AG04450 (cell line): ENCODE measurements at places on chromosomes 4 and X. TPM values are rescaled to one million over a fixed set of nuclear protein-coding genes. Genes with fewer than 3 reads are reported as not detected.

GRCh38 chrX:129808158-129808828 lies 28.5 kb downstream of the SASH3 start:
- DNase-seq, result no peak

DNA sequence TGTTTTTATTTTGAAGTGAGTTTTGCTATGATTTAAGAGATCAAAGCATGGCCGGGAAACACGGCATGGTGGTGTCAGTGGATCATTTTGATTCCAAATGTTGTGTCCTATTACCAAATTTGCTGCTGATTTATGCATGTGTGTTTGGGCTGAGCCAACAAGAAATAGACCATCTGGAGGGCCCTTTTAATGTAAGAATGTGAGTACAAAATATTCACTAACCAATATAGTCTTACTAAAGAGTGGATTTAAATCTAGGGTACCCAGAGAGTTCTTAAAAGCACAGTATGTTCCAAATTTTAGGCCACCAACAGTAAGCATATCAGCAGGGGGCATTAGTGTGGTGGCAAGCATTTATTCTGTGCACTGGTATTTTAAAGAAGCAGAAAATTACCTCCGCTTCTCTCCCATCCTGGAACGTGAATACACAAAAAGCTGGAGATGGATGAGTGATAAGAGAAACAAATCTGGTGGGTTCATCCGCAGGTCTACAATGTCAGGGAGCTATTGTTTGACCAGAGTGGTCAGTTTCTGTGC lies 444.4 kb upstream of the IGFBP7 start:
- DNase-seq, result no peak

- DNase-seq, result no peak
These were observed 68.4 kb downstream of the ARHGEF38 start for GRCh38 chr4:105620640-105621323.

DNA sequence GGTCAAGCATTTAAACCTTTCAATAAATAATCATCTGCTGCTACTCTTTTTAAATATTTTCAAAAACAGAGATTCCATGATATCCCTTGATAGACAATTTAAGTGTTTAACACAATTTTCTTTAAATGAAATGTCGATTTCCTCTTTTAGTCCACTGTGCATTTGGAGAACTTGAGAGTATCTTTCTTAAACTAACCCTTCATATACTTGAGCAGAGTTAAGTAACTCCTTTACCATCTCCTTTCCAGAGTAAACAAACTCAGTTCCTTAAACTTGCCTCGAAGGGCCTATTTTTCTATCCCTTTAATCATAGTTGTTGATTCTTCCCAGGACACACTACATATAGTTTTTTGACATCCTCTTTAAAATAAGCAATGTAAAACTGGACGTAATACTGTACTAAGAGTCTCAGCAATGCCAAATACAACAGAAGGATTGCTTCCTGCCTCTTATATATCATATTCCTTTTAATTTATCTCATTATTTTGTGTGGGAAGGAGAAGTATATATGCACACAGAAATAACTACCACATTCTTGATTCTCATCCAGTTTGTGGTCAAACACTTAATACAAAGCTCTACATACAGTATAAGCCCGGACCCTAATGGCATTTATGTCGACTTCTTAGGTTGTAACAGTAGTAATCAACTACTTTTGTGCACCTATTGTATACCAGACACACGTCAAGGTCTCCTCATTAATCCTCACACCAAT lies 22.8 kb downstream of the RAB28 start:
- DNase-seq, result no peak

DNA sequence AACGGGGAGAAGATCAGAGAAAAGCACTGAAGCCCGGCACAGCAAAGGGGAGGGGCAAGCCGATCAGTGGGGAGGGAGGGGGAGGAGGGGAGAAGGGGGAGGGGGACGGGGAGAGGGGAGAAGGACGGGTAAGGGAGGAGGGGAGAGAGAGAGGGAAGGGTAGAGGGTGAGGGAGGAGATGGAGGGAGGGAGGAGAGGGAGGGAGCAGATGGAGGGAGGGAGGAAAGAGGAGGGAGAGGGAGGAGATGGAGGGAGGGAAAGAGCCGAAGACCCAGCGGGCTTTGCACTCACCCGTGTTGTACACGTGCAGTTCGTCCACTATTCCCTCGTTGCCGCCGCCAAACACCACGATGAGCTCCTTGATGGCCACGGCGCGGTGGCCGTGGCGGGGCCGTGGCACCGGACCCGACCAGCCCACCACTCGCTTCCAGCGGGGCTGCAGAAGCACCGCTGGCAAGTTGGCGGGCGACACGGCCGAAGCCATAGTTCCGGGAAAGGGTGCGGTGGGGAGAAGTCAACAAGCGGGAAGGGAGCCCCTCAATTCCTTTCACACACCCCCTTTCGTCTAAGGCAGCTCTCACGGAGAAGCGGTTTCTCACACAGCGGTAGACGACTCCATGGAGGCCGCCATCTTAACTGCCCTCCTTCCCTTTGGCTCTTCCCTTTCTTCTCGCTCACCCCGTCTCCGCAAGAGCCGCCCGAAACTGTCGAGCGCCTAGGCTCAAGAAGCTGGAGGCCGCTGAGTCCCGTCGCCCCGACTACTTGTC lies 1.1 kb downstream of the HCFC1 start:
- DNase-seq, result no peak

DNA sequence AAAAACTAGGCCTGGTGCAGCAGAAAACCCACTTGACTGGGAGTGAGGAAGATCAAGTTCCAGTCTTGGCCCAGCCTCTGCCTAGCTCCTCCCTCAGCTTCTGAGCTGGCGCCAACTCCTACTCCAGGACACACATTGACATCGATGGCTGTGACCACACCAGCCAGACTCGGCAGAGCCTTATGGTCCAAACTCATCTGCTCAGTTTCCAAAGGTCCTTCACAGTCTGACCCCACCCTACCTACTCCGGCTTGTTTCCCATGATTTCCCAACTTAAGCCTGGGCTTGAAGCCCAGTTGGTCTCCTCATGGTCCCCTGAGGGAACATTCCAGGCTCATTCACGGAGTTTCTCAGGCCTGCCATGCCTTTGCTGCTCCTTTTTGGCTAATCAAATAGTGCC lies 10.1 kb downstream of the ELF4 start:
- DNase-seq, result no peak

- no peak for DNase-seq
These were observed 68.8 kb downstream of the SLC2A9 start for GRCh38 chr4:9952415-9952950.

DNA sequence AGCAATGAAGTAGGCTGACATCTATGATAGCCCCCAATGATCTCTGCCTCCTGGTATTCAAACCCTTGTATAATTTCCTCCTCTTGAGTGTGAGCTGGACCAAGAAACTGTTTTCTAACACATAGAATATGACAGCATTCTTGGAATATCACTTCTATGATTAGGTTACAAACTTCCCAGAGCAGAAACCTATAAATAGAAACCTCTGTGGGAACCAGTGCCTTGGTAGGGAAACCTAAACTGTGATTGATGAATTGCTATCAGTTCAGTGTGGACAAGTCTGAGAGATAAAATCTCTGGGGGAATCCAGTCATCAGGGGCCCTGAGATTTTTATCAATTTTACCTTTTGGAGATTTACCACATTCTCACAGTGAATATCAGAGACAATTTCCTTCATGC lies 756.5 kb upstream of the AGA start:
- DNase-seq, result no peak

- no peak for DNase-seq
These were observed 1.0 kb downstream of the SHISA3 start for GRCh38 chr4:42398171-42398870.

DNA sequence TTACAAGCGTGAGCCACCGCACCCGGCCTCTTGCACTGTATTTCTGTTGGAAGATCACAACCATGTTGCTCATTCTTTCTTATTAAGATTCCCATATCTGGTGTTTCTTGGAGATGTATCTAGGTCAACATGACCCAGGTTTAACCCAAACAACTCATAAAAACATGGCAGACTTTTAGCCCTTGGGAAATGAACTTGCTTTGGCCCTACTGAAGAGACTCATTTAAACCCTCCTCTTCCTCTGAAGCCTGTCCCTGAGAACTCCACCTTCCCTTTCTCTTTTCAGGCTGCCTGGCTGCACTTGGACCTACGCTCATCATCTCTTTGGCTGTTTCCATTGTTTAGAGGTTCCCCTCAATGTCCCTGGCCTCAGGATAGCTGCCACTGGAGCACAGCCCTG lies 22.8 kb upstream of the OPN1LW start:
- no peak for DNase-seq

GRCh38 chr4:162015090-162015489 lies 148.7 kb downstream of the FSTL5 start:
- DNase-seq, result no peak

GRCh38 chr4:186829097-186829496 lies 105.4 kb upstream of the FAT1 start:
- no peak for DNase-seq

GRCh38 chr4:150212927-150213326 lies 134.7 kb downstream of the DCLK2 start:
- no peak for DNase-seq

- DNase-seq, result no peak
These were observed 84.1 kb downstream of the SLC16A2 start for GRCh38 chrX:74505437-74505836.

DNA sequence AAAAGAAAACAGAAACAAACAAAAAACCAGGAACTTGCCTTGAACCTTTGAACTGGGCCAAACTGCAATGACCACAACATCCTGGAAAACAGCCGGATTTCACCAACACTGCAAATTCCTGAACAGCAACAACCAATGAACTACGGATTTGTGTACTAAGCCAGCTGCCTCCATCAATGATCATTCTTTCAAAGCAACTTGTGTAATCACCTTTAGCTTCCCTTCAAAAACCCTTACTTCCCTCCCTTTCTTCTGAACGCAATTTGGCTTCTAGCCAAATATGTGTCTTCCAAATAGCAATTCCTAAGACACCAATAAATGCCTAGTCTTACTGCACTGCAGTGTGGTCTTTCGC lies 98.5 kb upstream of the FAM47C start:
- no peak for DNase-seq

- no peak for DNase-seq
These were observed 392.0 kb downstream of the MAPK10 start for GRCh38 chr4:85967872-85968271.

DNA sequence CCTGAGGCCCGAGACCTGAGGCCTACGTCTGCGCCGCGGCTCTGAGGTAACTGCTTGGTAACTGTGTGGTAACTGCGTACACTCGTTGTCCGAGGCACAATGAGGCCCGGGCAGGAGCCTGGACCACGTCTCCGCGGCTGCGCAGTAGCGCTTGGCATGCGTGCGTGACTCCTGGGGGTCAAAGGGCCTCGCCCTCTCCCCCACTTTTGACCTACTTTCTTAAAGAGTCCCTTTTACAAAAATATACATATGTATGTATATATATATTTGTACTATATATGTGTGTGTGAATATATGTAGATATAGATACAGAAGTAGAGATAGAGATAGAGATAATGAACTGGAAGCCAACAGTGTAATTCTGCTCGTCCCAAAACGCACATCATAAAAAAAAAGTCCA lies at the start of gene BEND2:
BEND2 (minus strand) TSS at position 101 of the 400 bp plus-strand sequence. CDS start 136 bp downstream, outside the sequence.
- no peak for DNase-seq

DNA sequence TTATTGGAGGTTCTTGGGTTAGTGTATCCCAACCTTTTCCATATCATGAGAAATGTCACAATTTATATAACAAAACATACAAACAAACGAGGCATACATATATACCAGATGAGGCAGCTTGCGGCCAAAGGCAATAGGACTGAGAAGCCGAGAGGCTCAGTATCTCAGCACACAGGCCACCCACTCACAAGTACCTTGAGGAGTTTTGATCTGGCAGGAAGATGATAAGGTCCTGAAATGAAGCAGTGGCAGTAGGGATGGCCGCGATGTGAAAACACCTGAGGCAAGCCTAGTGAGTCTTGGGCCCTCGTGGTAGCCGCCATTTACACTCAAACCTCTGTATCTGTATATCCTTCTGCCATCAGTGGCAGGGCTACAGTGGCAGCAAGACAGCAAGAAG lies 55.3 kb upstream of the PRPS1 start:
- no peak for DNase-seq

DNA sequence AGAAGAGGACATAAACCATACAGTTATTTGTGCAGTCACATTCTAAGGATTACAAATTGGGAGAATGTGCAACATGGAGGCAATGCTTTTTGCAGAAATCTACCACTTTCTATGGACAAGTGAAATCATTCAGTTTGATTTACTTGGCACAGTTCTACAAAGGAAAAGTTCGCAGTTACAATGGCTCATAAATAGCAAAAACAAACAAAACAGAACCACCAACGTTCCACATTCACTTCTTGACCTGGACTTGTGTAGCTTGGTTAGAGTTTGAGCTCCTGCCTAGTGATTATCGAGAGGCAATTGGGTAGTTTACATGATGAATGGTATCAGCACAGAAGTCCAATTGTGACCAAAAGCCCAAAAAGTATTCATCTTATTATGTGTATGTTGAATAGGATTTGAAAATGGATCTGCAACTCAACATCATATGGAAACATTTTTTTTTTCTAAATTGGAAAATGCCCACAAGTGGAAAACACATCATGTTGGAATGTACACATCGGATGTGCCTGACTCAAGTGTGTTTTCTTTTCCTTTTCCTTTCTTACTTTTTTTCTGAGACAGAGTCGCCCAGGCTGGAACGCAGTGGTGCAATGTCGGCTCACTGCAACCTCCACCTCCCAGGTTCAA lies 123.8 kb downstream of the LUZP4 start:
- no peak for DNase-seq

- no peak for DNase-seq
These were observed 356.1 kb downstream of the HNRNPD start for GRCh38 chr4:82017680-82018079.

GRCh38 chr4:142372530-142373260 lies 473.4 kb downstream of the INPP4B start:
- DNase-seq, result no peak

DNA sequence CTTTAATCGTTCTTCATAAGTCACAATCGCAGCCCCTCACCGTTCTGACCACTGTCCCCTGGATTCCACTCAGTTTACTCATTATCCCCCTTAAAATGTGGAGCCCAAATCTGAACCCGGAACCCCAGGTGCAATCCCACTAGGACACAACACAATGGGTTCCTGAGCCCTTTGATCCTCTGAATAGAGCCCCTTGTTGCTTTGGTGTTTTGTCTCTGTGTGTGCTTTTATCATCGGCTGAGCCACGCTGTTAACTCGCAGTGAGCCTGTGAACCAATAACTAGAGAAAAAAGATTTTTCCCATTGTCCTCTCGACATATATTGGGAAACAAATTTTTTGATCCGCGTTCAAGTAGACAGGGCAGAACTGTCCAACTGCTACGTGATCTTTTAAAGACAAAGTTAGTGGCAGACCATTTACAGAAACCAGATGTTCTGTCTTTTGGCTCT lies 617 bp upstream of the PDHA1 start:
- no peak for DNase-seq

GRCh38 chr4:25509646-25510045 lies 132.6 kb downstream of the ANAPC4 start:
- no peak for DNase-seq

- no peak for DNase-seq
These were observed 74.6 kb downstream of the LEF1 start for GRCh38 chr4:108094131-108094530.

Gene S100P
- polyA plus RNA-seq, result 0.40 TPM in 1 of 2 replicates, not detected in the other

Gene ARHGEF6
- polyA plus RNA-seq, result 5.6 and 6.8 TPM in 2 replicates

Gene NXF2B
- polyA plus RNA-seq, result not detected in 2 replicates

Gene FRG2
- polyA plus RNA-seq, result not detected in 2 replicates

Gene MMAA
- polyA plus RNA-seq, result 7.2 and 8.8 TPM in 2 replicates

Gene HCCS
- polyA plus RNA-seq, result 26.7 and 32.3 TPM in 2 replicates

Gene AWAT2
- not detected in 2 replicates for polyA plus RNA-seq

Gene REPS2
- polyA plus RNA-seq, result 0.15 and 0.17 TPM in 2 replicates

Gene ENPEP
- polyA plus RNA-seq, result 0.14 and 0.33 TPM in 2 replicates

Gene CSN1S1
- polyA plus RNA-seq, result not detected in 2 replicates

Gene MAEA
- 73.3 and 77.6 TPM in 2 replicates for polyA plus RNA-seq
